M059J (cell line): ENCODE measurements at places on chromosomes 1 and 21. TPM values are rescaled to one million over a fixed set of nuclear protein-coding genes. Genes with fewer than 3 reads are reported as not detected.

DNA sequence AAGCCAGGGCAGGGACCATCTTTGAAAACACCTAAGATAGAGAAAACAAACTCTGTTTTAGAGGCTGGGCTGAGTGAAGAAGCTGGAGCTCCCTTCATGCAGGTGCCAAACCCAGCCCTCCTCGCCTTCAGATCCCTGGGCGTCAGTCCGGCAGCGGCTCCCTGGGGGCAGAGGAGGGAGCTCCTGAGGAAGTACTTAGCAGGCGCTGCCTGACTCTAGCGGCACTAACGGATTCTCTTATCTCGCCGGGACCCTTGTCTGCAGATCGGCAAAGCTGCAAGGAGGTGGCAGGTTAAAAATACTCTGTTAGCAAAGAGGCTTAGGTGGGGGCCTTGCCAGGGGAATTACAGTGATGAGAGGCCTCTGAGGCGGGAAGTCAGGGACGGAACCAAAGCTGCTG lies 79.6 kb downstream of the PLXNA2 start:
- no peak for DNase-seq

- DNase-seq: peak; percentile 60
Observed at GRCh38 chr1:84726593-84727499, 36.6 kb upstream of the SSX2IP start.

DNA sequence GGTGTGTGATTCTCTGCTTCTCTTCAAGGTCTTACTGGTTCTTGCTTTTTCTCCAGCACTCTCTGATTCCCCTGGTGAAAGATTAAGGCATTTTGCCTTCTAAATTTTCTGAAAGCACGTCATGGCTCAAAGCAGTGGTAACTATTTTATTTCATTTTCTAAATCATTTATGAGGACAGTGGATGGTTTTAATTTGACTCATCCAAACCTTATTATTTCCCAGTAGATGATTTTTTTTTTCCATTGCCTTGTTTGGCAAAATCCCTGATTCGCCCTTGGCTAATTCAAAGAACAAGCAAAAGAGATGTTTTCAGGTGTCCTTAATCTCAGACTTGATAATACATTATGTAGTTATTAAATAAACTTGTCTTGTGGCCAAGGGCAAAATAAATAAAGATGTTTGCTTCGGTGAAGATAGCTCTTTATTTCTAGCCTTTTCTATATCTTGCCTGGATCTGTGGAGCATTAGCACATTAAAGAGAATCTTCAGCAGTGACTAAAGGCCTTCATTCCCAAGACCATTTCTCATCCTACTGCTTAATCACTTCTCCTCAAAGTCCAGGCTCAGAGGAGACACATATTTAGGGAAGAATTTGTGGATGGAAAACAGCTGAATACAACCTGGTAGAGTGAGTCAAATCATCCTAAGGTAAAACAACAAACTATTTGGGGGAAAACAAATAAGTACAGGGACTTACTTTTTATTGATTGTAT lies 359.8 kb downstream of the DUSP10 start:
- DNase-seq: peak; percentile 41

Gene TCHH
- not detected in 2 replicates for total RNA-seq

DNA sequence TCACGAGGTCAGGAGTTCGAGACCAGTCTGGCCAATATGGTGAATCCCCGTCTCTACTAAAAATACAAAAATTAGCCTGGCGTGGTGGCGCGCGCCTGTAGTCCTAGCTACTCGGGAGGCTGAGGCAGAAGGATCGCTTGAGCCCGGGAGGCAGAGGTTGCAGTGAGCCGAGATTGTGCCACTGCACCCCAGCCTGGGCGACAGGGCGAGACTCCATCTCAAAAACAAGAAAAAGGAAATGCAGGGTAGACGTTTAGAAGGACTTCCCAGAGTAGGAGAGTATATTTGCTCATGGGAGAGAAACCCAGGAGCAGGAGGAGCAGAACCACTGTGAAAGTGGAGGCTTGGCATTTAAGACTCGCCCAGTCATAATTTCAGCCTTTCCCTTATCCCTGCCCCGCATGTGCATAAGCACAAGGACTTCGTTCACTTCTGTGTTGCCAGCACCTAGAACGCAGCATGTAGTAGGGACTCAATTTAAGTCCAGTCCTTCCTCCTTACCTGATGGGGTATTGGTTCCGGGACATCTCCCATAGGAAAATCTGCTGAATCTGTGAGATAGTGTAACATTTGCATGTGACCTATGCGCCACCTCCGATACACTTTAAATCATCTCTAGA lies 5.2 kb upstream of the MEF2D start:
- DNase-seq: no peak

GRCh38 chr1:155124503-155125463 lies 2.9 kb upstream of the EFNA1 start:
- peak; percentile 28 for DNase-seq

DNA sequence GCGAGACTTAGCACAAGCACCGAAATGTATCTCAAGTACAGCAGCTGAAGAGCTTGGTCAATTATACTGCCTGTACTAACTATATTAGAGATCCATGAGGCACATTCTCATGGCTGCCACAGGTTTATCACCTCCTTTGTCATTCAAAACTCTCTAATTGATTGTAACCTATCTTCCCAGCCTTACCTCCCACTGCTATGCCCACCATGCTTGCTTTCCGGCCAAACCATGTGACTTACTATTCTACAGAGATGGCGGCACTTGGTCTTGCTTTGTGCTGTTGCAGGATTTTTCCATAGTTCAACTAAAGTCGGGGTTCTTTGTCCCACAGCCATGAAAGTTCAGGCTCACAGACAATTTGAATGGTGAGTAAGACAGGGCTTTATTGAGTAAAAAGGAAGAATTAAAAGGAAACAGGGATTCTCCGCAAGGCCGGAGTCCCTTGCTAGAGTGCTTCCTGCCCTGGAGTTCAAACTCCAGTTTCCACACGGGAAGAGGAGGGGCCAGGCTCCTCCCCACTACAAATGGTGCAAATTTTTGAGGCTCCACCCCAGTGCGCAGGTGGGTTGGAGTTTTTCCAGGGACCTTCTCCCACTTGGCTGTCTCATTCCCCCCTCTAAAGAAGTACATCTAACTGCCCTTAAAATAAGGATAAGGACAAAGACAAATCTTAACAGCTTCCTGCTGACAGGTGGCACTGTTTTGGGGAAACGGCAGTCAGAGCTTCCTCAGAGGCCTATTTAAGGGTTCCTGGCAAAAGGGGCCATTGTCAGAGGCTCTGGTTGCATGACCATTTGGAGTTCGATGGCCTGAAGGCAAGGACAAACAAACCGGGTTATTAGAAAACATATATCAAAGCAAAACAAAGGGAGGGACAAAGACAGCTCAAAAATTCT lies 28.7 kb downstream of the FMO2 start:
- DNase-seq: no peak

DNA sequence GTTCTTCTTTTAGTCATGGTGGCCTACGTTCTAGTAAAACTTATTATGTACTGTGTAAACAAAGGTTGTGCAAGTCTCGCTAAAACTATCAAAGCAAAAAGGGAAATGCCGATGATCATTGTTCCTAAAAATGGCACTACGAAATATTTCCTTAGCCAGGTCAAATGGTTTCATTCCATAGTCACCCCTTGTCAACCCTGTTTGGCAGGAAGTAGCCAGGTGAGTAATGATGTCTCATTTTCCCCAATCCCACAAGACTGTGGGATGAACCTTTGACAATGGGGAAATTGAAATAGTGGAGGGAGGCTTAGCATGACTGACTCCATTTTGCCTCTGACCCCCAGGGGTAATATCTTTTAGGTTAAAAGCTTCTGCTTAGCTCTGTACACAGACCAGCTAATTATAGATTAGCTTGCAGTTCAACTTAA lies 5.6 kb upstream of the REN start:
- DNase-seq: peak; percentile 94

Gene XKR8
- total RNA-seq: 1.7 and 3.4 TPM in 2 replicates

Gene MTARC1
- total RNA-seq: 0.59 and 1.7 TPM in 2 replicates

- peak; percentile 82 for DNase-seq
Observed at GRCh38 chr1:155940482-155940992, 901 bp upstream of the RXFP4 start.

Gene ATXN7L2
- 2.4 and 5.0 TPM in 2 replicates for total RNA-seq

Gene CD46
- total RNA-seq: 84.3 and 114 TPM in 2 replicates

- peak; percentile 33 for DNase-seq
Observed at GRCh38 chr1:13956393-13956792, 256.4 kb downstream of the PRDM2 start.

- no peak for DNase-seq
Observed at GRCh38 chr1:76281306-76281705, 206.8 kb downstream of the ST6GALNAC3 start.

DNA sequence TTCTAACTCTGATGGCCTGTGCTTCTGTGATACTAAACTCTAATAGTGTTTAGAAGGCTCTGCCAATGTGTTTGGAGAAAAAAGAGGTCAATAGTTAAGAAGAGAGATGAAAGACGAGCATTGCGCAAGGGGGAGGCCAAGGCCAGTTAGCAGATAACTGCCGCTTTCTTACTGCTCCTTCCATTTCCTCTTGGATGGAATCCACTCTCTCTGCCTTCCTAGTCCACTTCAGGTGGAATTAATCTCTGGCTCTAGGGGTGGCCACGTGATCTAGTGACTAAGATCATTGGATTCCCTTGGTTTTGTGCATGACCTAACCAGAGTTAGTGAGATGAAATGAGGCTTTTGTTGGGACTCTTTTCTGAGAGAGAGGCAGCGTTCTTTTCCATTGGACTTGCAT lies 148.3 kb downstream of the ACTL8 start:
- DNase-seq: peak; percentile 70

GRCh38 chr1:201841265-201841912 lies 12.4 kb downstream of the IPO9 start:
- DNase-seq: no peak

Gene CLCNKB
- 0.05 and 0.32 TPM in 2 replicates for total RNA-seq

DNA sequence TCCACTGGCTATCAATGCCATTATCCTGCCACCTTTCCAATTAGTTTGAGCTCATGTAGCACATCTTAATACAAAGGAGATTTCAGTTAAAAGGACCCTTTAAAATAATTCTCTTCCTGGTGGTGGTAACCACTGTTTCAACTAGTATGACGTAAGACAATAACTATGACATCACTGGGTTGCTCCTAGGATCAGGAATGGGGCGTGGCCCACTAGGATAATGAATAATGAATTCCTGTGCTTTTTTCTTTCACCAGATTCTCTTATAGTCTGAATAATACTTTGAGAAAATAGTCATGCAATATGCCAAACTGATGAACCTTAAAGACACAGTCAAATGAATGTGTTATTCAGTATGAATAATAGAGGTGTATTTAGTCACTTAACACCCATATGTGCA lies 10.6 kb upstream of the KIFAP3 start:
- no peak for DNase-seq
